ENCODE measurements at places on chromosomes 12 and 14.

GRCh38 chr14:30995689-30996088, 29.8 kb upstream of the AP4S1 start:
- no peak for DNase-seq

- DNase-seq = no peak
These were observed 24.2 kb downstream of the OTUB2 start for GRCh38 chr14:94050231-94050880.

DNA sequence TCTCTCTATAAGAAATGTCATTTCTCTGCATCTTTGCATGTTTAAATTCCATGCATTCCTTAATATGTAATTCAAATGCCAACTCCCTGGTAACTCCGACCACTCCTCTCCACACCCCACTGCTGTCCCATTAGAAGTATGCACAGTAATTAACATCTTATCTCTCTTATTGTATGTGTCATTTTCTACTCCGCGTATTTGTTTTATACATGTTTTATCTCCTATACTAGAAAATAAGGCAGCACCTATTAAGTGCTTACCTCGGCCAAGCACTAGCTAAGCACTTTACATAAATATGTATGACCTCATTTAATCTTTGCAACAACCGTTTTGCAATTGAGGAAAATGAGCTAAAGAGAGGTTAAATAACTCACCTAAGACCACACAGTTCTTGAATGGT, 469.8 kb downstream of the BCAT1 start:
- DNase-seq = no peak

GRCh38 chr12:57640175-57641042, 7.4 kb upstream of the B4GALNT1 start:
- DNase-seq = no peak

- no peak for DNase-seq
These were observed 4.9 kb downstream of the PHLDA1 start for GRCh38 chr12:76026643-76027063.

All from NCI-H2081 treated with DMSO at 0.1 percent for 48 hours (cell line).